ENCODE measurements at places on chromosomes 16 and 17. TPM values are rescaled to one million over a fixed set of nuclear protein-coding genes. Genes with fewer than 3 reads are reported as not detected.

The COQ7 gene
- 18.7 TPM for total RNA-seq

The LITAFD gene
- total RNA-seq, result not detected

The AKTIP gene
- total RNA-seq, result 27.1 TPM

GRCh38 chr16:23469814-23470213 lies 16.8 kb upstream of the COG7 start:
- H3K36me3 ChIP-seq, result no peaks in the 10 kb centered on the region
- no peak overlapping the region for H3K27ac ChIP-seq
- peaks cover 2% of the 10 kb centered on the region for H3K4me1 ChIP-seq
- no peak for DNase-seq
- no peak overlapping the region for H3K4me3 ChIP-seq

DNA sequence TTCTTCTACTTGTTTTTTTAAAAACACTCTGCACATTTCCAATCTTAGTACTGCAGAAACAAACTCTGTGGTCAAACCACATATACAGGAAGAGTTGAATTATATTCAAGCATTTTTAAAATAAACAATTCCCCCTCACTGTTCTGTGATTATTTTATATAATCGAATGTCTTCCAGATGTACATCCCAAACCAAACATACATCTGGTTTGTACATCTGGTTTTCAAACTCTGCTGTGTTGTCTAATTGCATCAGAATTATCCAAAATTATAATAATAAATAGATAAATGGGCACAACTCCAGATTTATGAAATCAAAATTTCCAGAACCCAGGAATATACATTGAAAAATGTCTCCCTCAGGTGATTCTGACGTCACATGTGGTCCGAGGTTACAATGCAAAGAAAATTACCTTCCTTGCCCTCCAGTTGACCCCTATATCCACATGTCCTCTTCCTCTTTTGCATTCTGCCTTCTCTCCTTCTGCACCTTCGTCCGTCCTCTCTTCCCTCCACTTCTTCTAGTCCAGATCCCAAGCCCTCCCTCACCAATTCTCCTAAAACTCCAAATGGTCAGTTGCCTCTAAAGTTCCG lies 13.3 kb upstream of the CCDC144A start:
- no peak overlapping the region for H3K27ac ChIP-seq
- H3K27me3 ChIP-seq, result no peaks in the 10 kb centered on the region
- DNase-seq, result no peak
- no peaks in the 10 kb centered on the region for H3K4me1 ChIP-seq
- H3K4me3 ChIP-seq, result no peak overlapping the region

- H3K36me3 ChIP-seq, result no peaks in the 10 kb centered on the region
- no peaks in the 10 kb centered on the region for H3K4me1 ChIP-seq
- no peak overlapping the region for H3K27ac ChIP-seq
- H3K4me3 ChIP-seq, result no peak overlapping the region
- DNase-seq, result no peak
Observed at GRCh38 chr17:32917842-32918241, 10.1 kb upstream of the TMEM98 start.

DNA sequence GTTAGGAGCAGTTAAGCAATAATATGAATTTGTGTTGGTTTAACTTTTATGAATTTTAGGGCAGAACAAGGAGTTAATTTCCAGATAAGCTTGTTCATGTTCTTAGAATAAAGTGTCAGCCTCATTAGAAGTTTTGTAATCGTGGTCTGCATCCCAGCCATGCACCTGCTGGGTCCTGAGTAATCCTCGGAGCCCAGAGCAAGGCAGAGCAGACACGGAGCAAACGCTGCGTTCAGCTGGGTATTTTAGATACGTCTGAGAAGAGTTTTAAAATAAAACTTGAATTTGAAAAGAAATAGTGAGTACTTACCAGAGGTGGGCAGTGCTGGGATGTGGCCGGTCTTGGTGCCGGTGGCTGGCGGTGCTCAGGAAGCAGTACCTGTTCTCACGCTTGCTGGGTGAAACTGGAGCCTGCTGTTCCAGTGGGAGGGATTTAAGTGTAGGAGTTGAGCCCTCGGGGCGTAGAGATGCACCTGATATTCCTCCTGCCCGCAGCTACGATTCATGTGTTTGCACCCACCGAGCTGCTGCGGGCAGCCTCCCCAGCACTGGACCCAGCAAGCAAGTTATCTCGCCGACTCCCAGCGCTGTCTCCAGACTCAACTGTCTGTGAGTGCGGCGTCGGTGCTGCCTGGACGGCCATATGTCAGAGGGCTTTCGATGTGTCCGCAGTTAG lies at the start of gene ZNF750:
ZNF750 (minus strand) TSS at position 406 of the 676 bp plus-strand sequence. CDS start 7,568 bp downstream, outside the sequence.
- no peak within 1 kb of the TSS for H3K4me3 ChIP-seq
- no peaks in the 10 kb centered on the region for H3K27me3 ChIP-seq
- H3K27ac ChIP-seq, result no peak within 1 kb of the TSS

Data from adrenal gland (tissue), 19 donors.